ENCODE measurements at places on chromosomes 2 and 18.

DNA sequence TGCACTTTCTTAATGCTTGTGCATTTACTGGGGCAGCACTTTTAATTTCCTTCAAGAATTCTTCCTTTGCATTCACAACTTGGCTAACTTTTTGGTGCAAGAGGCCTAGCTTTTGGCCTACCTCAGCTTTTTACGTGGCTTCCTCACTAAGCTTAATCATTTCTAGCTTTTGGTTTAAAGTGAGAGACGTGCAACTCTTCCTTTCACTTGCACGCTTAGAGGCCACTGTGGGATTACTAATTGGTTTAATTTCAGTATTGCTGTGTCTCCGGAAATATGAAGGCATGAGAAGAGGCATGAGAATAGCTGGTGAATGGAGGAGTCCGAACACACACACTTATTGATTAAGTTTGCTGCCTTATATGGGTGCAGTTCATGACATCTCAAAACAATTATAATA is 354.1 kb downstream of the DLGAP1 start:
- no peak for DNase-seq

DNA sequence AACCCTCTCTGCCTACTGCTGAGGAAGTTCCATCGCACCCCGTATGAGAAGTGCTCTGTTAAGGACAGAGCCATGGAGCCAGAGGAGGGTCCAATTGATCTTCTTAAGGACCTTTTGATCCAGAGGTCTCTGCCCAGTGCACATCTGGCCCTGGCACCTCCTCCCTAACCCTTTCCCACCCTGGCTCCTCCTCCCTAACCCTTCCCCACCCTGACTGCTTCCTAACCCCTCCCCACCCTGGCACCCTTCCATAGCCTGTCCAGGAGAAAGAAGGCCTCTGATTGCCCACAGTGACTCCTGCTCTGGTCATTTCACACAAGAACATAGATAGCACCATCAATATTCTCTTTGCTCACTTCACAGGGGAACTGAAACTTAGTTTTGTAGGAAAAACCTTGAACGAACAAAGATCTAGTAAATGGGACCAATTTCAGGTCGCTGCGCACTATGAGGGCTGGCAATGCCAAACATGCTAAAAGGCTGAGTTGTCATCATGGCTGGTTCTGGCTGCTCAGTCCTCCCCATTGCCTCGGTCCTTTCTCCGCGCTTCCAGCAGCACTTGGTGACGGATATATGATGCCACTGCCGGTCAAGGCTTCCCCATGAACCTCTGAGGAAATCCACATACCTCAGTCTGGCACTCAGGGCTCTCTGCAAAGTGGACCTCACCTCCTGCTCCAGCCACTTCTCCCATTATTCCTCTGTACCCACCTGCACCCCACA is 49.2 kb downstream of the PKDCC start:
- no peak for DNase-seq

DNA sequence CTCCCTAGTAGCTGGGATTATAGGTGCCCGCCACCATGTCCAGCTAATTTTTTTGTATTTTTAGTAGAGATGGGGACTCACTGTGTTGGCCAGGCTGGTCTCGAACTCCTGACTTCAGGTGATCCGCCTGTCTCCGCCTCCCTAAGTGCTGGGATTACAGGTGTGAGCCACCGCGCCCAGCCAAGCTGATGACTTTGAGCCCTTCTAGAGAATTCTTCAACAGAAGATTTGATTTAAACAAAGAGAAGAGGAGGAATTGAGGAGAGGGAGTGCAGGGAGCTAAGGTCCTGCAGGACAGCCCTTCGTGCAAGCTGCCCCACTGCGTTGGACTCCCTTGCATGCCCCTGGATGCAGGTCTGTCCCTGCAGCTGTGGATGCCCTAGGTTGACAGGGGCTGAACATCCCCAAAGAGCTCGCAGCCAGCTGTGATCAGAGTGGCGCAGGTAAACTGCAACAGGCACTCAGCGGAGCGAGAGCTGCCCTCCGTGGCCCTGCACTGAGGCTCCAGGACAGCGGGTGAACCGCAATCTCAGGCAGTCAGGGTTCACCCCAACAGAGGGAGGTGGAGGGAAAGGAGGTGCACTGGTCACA is 13.7 kb downstream of the ADRA2B start:
- no peak for DNase-seq

DNA sequence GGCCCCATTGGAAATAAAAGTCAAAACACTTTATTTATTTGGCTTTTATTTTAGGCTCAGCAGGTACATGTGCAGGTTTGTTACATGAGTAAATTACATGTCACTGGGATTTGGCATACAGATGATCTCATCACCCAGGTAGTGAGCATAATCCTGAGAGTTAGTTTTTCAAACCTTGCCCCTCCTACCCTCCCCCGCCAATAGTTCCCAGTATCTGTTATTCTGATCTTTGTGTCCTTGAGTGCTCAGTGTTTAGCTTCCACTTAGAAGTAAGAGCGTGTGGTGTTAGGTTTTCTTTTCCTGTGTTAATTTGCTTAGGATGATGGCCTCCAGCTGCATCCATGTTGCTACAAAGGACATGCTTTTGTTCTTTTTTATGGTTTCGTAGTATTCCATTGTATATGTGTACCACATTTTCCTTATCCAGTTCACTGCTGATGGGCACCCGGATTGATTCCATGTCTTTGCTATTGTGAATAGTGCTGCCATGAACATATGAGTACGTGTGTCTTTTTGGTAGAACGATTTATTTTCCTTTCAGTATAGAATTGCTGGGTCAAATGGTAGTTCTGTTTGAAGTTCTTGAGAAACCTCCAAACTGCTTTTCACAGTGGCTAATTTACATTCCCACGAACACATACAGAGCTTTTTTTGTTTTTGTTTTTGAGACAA is 47.9 kb downstream of the ARMC9 start:
- DNase-seq: no peak

DNA sequence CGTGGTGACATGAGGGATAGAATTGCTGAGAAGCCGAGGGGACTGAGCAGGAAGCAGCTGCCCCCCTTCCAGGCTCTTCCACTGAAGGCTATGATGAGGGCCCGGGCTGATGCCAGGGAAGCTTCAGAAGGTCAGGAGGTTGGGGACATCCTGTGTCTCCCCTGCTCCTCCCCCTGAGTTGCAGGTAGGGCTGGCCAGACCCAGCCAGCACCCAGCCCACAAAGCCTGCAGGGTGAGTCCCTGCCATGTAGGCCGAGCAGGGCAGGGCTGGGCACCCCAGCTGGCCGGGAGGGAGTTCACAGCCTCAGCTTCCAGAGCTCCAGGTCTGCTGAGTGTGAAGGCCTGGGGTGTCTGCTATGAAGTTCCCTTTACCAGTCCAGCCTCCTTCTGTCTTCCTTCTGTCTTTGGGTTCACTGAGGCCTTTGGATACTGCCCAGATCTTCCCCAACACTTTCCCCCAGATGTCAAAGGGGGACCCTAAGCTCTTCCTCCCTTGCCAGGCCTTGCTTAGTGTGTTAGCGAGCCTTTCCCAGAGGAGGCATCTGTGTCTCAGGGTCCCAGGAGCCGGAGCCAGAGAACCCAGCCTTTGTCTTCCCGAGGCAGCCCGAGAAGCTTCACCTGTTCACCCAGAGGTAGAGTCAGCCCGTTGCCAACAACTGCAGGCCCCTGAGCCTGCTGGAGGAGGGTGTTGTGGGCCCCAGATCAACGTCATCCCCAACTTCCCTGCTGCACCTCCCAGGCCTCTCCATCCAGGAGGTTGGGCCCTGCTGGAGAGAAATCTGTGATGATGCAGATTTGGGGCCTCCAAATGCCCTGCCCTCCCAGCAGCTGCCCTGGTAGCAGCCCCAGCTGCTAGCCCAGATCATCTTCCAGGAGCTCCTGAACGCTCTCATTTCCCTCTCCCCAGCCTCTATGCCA is 3.6 kb upstream of the NCL start:
- no peak for DNase-seq

DNA sequence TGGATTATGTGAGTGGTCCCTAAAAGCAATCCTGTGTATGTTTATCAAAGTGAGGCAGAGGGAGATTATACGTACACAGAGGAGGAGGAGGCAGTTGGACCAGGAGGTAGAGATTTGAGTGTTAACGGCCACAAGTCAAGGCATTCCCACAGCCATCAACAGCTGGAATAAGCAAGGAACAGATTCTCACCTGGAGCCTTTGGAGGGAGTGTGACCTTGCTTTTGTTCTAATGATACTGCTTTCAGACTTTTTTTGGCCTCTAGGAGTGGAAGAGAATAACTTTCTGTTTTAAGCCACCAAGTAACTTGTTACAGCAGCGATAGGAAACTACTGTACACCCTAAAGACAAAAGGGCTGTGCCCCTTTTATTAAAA is 18.1 kb downstream of the LCLAT1 start:
- DNase-seq: no peak

GRCh38 chr2:27901234-27901633 is 10.7 kb downstream of the BABAM2 start:
- DNase-seq: no peak

DNA sequence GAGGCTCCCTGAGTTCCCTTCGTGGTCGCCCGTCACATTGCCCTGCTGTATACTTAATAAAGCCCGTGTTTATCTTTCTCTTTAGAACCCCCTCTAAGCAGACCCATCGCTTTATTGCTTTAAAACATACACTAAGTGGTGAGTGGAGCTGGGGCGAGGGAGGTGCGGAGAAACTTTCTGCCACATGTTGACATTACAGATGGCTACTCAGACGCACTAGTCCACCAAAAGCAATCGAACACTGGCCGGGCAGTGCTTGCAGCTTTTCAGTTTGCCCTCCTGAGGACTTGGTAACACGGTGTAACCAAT is 859 bp upstream of the COLEC12 start:
- no peak for DNase-seq

GRCh38 chr2:185583058-185583816 is 155.4 kb upstream of the FSIP2 start:
- no peak for DNase-seq

DNA sequence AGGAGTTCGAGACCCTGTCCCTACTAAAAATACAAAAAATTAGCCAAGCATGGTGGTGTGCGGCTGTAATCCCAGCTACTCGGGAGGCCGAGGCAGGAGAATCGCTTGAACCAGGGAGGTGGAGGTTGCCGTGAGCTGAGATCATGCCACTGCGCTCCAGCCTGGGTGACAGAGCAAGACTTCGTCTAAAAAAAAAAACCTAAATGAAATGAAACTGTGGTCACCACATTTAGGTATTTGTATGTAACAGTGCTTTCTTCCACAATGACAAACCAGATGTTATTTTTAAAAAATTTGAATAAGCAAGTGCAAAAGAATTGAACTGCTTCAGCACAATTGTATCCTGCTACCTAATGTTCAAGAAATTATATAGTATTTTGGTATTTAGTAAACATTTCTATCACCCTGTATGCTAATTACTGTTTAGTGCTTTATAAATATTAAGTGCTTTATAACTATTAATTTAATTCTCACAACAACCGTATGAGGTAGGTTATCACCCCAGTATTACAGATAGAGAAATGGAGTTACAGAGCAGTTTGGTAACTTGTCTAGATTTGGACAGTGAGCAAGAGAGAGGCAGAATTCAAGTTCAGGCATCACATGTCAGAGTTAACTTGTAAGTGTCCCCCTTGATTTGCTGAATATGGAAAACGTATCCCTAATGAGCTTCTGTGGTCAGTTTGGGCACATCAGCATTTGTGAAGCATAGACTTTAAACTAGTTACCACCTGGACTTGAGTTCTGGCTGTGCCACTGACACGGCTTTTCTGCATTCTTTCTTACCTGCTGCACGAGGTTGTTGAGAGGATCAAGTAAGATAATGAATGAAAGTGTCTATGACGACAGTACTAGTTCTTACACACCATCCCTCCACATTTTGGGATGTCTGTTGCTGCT is 14.4 kb downstream of the PHLPP1 start:
- no peak for DNase-seq

DNA sequence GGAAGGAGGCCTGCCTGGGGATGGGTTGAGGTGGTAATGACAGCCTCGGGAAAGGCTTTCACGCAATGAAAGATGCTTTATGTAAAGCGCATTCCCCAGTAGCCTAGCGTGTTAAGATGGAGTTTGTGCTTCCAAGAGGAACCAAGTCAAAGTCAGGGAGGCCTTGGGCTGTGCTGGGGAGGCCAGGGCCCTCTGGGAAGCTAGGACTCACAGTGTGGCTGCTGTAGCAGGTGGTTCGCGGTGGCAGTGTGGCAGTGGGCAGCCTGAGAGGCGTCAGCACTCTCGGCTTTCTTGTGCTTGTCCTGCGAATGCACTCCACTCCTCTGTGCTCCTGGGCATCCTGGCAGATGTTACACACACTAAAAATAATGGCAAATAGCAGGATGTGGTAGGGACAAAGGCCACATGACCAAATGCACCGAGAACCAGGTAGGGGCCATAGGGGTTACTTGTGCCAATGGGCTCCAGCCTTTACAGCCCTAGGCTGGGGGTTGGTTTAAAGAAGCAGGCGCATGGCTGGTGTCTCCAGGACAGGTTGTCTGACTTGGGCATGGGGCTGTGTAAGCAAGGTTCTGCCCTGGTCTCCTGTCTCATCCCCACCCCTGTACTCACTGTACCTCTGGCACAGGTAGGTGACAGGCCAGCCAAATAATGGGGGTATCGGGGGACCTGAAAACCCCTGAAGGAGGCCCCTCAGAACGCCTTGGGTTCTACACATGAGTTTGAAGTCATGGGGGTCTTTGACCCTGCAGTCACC is 154.4 kb upstream of the TWIST2 start:
- DNase-seq: no peak

- DNase-seq: no peak
These were observed at the start of gene SP5 for GRCh38 chr2:170715062-170715931. Gene SP5 (plus strand): TSS chr2:170715337. CDS start chr2:170715513, 176 bp downstream.

- no peak for DNase-seq
These were observed 399.8 kb downstream of the SATB2 start for GRCh38 chr2:199057936-199058335.

DNA sequence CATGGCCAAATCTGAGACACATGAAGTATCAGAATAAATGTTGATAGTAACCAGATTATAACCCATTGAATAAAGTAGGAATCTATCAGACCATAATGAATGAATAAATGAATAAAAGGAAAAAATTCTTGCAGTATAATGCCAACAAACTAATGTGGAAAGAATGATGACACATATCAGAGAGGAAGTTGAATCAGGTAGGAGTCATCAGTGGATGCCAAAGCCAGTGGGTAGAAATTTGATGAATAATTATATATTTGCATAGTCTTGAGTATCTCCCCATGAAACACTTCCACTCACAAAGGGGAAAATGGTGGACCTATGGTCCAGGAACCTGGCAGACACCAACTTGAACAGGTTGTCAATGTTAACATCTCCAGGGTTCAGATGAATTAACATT is 68.6 kb downstream of the GALNT3 start:
- DNase-seq: no peak

- no peak for DNase-seq
These were observed 242.4 kb upstream of the TANK start for GRCh38 chr2:160917850-160918249.

GRCh38 chr2:185132501-185133041 is 534.2 kb downstream of the ZNF804A start:
- DNase-seq: no peak

- no peak for DNase-seq
These were observed 136.8 kb downstream of the LRP1B start for GRCh38 chr2:141994066-141994465.

GRCh38 chr2:207463433-207463832 is 66.3 kb upstream of the CREB1 start:
- DNase-seq: no peak

DNA sequence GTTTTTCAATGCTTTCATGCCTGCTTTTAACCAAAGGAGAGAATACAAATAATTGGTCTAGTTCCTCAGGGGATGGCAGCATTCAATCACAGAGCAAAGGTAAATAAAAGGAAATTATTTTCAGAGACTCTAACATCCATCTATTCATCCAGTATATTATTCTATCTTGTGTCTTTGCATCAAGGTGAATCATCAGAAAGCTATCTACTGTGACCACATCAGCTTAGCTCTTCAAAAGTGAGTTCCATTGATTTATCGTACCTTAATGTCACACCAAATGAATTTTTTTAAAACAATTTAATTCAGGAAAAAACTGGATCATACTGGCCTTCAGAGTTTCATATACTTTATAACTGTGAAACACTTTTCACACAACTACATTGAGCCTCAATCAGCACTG is 66.1 kb downstream of the CHN1 start:
- DNase-seq: no peak

All from right renal pelvis (tissue), 4 donors.